ENCODE measurements at places on chromosomes 2 and 18.

DNA sequence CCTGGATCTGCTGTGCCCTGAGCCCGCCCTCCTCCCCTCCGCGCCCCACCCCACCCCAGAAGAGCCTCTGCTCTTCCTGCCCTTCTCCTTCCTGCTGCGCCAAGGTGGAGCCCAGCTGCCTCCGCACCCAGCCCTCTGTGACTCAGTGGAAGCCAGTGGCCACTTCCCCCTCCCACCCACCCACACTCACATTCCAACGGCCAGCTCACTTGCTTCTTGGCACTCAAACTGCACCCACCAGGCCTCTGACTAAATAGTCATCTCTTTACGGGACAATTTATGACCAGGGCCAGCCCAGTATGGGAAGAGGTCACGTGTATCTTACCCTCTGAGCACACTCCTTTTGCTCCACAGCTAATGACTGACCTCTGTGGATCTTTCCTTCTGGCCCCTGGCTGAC is 150.4 kb upstream of the SLC1A4 start:
- DNase-seq, result no peak

DNA sequence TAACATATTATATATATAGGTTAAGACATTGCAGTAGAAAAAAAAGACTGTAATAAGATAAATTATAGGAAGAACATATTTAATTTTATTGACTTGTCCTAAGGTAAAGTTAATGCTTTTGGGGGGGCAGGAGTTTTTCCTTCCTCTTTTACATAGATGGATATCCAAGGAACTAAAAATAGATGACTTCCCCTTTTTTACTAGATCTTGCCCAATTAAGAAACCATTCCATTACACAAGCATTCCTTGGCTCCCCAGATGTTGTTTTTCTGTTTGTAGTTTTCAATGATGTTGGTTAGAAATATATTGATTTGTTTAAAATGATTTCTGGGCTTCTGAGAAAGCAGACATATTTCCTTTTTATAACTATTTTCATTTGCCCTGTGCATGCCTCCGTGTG is 22.4 kb upstream of the PMAIP1 start:
- DNase-seq, result no peak

DNA sequence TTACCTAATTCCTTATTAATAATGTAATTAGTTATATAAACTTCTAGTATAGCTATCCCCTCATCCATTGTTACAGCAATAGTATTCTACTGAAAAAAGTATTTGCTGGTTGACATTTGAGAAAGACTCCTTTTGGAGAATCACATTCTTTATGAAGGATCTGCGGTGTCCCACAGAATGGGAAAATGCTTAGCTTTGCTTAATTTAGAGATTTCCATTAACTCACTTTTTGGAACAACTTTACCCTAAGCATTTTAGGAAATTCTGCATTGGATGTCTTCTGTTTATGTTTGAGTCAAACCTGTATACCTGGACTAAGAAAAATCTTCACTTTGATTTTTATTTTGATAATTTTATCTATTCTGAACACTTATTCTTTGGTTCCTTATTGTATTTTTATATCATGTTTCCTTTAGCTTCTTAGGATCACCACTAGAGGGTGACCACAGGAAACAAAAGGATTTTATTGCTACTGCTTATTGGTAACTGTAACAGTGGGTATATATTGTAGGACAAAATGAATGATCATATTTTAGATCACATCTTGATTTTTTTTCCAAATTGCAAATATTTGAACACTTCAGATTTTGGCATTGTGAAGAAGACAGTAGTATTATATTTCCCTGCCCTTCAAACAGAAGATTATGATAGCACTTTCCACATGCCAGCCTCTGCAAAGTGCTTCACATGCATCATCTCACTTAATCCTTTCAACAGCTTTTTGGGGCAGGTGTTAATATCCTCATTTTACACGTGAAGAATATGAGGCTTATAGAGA is 79.6 kb downstream of the MIB1 start:
- no peak for DNase-seq

DNA sequence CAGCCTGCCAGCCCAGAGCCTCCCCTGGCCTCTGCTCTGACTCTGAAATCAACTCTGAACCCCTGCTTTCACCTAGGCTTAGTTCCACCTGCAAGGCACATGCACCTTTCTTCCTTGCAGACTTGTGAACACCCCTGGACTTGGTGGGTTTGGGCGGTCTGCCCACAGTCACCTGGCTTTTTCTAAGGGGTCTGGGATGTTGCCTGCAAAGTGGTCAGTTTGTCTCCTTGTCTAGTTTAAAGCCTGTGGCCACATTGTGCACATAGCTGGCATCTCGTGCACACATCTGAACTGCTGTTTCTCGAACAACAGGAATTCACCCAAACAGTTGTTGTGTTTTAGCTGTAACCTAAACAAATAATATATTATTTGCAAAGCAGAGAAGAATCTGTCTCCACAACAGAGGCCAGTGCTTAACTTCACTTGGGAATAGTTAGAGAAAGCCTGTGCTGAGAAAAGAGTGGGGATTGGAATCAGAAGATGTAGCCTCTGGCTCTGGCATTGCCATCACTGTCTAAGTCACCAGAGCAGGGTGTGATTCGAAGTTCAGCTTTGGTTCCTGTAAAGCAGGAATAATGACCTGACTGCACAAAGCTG is 108.5 kb downstream of the TMEM18 start:
- no peak for DNase-seq

- DNase-seq, result no peak
Observed at GRCh38 chr2:232984451-232985207, 28.4 kb downstream of the NGEF start.

- no peak for DNase-seq
Observed at GRCh38 chr2:153232464-153232863, 246.1 kb downstream of the RPRM start.

- no peak for DNase-seq
Observed at GRCh38 chr2:140695155-140695554, 1435.7 kb downstream of the LRP1B start.

- no peak for DNase-seq
Observed at GRCh38 chr2:182049372-182050148, 63.9 kb downstream of the PPP1R1C start.

DNA sequence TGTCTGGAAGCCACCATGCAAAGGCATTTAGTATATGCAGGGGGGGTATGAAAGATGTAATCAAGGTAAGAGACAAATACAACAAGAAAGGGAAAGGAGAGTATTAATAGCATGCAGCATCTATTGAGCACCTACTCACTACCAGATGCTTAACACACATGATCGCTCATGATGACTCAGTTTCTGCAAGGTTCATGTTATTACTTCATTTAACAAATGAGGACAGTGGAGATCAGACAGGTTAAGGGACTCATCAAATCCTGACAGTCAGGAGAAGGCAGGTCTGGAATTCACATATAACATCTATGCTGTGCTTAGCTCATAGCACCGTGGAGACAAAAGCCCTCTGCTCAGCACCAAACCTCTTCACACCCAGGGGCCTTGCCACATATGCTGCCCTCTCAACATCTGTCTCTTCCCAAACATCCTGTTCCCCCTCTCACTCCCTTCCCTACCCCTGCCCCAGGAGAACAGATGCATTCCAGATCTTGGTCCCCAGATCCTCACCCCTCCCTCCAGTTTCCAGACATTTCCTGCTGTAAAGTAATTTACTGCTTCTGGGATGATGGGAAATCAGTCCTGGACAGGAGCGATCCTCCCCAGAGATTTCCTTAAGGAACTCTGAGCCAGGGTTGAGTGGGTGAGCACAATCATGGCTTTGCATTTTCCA is 155.3 kb downstream of the ANTXR1 start:
- DNase-seq, result no peak

- no peak for DNase-seq
Observed at GRCh38 chr2:18403921-18404522, 156.4 kb downstream of the RDH14 start.

DNA sequence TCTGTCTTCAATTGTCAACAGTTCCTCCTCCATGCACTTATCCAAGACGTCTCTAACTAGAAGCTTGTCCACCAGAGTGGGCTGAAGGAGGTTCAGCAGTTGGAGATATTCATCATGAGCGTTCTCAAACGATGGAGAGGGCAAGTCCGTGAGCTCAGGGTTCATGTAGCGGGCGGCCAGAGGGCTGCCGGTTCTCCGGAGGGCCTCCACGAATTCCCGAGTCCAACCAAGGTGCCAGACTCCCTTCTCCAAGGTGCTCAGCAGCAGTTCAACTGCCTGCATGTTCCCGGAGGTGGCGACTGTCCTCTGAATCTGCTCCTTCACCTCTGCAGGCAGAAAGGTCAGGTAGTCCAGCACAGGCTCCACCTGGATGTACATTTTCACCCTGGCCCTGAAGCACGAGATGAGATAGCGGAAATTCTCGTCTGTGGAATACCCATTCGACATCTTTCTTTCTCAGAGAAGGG is 590 bp downstream of the IFIH1 start:
- no peak for DNase-seq

DNA sequence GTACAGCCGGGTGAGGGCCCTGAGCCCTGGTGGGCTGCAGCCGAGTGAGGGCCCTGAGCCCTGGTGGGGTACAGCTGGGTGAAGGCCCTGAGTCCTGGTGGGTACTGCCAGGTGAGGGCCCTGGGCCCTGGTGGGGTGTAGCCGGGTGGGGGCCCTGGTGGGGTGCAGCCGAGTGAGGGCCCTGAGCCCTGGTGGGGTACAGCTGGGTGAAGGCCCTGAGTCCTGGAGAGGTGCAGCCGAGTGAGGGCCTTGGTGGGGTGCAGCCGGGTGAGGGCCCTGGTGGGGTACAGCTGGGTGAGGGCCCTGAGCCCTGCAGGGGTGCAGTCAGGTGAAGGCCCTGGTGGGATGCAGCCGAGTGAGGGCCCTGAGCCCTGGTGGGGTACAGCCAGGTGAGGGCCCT is 37.5 kb downstream of the CTDP1 start:
- DNase-seq, result no peak

DNA sequence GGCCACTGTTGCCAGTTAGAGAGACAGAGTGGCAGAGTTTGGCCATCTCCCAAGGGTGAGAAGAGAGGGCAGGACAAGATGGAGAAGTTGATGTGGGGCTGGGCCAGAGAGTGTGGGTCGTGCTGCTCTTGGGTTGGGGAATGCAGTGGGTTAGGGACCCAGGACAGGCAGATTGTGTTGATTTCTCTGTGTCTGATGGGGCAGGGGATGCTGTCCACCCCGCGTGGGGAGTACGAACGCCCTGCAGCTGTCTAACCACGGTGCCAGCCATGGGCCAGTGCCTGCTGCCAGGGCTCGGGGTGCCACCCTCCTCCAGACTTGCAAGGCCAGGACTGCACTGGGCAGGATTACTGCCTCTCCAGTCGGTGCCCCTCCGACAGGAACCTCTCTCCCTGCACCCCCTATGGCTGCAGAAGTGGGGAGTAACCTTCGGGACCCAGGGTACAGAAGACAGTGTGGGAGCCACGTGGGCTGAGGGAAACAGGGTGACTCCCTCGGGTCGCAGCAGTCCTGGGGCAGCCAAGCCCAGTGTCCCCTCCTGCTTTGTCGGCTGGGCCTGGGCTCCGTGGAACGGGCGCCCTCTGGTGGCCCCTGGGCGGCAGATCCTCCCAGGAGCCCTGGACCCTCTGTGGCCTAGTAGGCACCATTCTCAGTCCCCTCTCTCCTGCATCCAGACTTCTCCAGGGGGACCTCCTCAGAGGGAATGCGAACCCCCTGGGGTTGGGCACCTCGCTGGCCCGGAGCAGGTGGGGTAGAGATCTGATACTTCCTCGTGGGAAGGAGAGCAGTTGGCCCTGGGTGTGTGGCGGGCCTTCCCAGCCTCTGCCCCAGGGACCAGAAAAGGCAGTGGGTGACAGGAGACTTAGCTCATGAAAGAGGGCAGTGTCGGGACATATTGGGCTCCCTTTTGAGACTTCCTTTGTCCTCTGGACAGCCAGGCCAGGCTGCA is 2.7 kb downstream of the GPC1 start:
- DNase-seq, result no peak

All from cerebellar nuclear complex (tissue), 1 donor.